Nasal cavity respiratory epithelium epithelial cell of viscerocranial mucosa (primary cell): ENCODE measurements at places on chromosomes 1 and 21. TPM values are rescaled to one million over a fixed set of nuclear protein-coding genes. Genes with fewer than 3 reads are reported as not detected.

Gene CFHR2
- total RNA-seq, result not detected in 2 replicates

Gene LRRC39
- under 0.01 and 0.43 TPM in 2 replicates for total RNA-seq

Gene GREM2
- not detected in 2 replicates for total RNA-seq

Gene WDR3
- 24.9 and 51.8 TPM in 2 replicates for total RNA-seq

Gene EFNA1
- 17.4 and 73.1 TPM in 2 replicates for total RNA-seq

Gene SFN
- total RNA-seq, result 710 and 1,116 TPM in 2 replicates

Gene NCMAP
- total RNA-seq, result under 0.01 and 0.21 TPM in 2 replicates

Gene KRTAP15-1
- total RNA-seq, result not detected in 2 replicates

Gene KIF17
- 1.7 and 2.1 TPM in 2 replicates for total RNA-seq

Gene C1QB
- total RNA-seq, result not detected in 2 replicates

Gene ZSCAN20
- total RNA-seq, result 4.1 and 7.0 TPM in 2 replicates

Gene OR2M2
- total RNA-seq, result not detected in 2 replicates

Gene OR14K1
- not detected in 2 replicates for total RNA-seq

Gene LCE1A
- total RNA-seq, result 0.34 TPM in 1 of 2 replicates, not detected in the other
